Right cardiac atrium (tissue), 5 donors: ENCODE measurements at places on chromosomes 7 and 10.

DNA sequence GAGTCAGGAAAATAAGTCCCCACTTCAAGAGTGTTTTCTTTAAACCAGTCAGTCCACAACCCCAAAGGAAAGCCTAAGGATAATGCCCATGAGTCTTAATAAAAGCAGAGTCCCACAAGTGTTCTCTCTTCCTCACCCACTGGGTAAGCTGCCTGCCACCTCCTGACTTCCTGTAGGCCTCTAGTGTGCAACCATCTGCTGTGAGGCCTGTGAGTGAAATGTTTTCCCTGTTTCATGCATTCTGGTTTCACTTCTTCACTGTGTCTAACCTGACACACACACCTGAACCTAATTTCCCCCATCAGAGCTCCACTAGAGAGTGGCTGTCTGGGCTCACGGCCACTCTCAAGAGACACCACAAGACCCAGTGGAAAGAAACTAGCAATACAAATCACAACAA is 38.9 kb upstream of the GDF10 start:
- no peak for DNase-seq

DNA sequence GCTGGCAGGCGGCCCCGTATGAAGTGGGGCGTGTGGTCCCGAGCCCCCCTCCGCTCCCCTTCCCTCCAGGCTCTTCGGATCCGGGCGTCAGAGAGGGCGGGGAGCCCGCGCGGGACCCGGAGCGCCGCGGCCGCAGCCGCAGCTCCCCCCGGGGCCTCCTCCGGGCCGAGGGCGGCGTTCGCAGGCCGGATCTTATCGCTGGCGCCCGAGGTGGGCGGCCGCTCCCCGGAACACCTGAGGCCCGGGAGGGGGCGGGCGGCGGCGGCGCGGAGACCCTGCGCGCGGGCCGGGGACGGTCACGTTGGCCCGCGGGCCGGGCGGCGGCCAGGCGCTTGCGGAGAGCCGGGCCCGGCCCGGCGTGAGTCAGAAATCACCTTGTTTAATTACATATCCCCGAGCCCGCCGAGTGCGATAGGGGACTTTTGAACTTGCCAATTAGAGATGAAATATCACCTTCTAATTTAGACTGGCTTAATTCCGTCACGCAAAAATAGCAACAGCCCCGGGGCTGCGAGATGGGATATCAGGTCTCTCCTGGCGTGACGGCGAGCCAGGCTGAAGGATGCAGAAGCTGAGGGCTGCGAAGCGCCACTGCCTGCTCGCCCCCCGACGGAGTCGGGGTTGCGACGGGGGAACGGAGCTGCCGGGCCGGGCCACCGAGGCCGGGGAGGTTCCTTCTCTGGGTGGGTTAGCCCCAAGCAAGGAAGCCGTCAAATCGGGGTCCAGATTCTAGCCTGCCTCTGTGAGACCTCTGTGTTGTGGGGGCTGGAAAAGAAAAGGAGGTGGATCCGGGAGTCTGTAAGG is 43.4 kb downstream of the LDB3 start:
- peak; percentile 82 for DNase-seq

DNA sequence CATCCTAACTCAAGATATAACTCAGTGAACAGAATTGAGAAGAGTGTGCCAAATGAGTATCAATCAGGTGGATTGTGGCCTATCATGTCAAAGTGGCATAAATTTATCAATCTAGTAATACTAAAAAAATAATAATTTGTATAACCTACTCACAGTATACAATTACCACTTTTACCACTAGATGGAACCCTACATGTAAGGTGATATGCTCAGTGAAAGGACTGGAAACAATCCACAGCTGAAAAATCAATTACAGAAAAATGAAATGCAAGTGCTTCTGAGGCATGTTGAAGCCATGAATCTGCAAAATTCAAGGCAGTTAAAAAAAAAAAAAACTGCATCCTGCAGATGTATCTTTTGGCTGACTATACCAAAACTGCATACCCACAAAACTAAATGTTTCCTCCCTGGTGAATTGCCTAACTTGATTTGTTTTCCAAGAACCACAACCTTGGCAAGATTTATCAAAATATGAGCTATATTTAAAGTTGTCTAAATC is 13.9 kb downstream of the ARHGAP19 start:
- no peak for DNase-seq

- DNase-seq, result no peak
Observed at GRCh38 chr10:63712717-63713115, 191.5 kb downstream of the REEP3 start.

- DNase-seq, result no peak
Observed at GRCh38 chr10:22573820-22574569, 140.4 kb downstream of the PIP4K2A start.

GRCh38 chr7:43757073-43757720 is 1.3 kb upstream of the BLVRA start:
- no peak for DNase-seq
